ENCODE measurements at places on chromosomes 12 and 14. TPM values are rescaled to one million over a fixed set of nuclear protein-coding genes. Genes with fewer than 3 reads are reported as not detected.

The ADGRD1 gene
- 42.8 TPM for total RNA-seq

DNA sequence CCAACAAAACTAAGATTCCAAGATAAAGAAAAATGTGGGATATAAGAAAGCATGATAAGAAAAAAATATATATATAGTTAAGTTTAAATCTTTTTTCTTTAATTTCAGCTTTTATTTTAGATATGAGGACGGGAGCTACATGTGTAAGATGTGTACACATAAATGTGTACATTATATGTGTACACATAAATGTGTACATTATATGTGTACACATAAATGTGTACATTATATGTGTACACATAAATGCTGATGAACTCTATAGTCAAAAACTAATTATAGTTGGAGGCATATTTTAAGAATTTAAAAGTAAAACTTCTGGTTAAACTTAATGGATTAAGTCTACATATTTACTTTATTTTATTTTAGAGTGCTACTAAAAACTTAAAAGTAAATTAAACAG is 123.6 kb downstream of the BTG1 start:
- DNase-seq, result no peak
- no peak overlapping the region for H3K4me3 ChIP-seq
- no peaks in the 10 kb centered on the region for H3K36me3 ChIP-seq
- no peak overlapping the region for H3K27ac ChIP-seq

The KRT5 gene
- 0.39 TPM for total RNA-seq

DNA sequence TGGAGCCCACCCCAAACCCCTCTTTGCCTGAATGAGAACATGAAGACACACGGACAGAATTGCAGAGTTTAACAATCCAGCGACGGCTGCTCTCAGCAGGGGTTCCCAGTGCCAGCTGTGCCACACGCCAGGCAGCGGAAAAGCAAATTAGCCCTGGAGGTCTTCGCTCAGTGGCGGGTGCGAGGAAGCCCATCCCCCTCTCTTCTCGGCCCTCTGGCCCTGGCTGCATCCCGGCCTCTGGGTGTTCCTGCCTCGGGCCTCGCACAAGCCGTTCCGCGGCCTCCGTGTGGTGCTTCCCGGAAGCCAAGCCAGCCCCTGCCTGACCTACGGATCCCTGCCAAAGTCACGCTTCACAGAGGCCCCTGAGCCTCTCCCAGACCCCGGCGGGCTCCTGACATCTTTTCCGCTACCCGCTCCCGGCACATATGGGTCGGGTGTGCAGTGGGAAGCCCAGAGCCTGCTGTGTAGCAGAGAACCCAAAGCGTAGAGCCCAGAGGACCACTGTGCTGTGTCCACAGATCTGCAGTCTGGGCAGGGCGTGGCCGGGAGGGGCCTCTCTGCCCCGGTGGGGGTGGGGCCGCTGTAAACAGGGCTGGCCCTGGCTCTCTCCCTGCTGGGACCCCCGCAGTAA is 70.7 kb upstream of the GALNT9 start:
- H3K27ac ChIP-seq, result no peak overlapping the region
- H3K27me3 ChIP-seq, result no peaks in the 10 kb centered on the region
- no peak for DNase-seq
- no peak overlapping the region for H3K4me3 ChIP-seq

DNA sequence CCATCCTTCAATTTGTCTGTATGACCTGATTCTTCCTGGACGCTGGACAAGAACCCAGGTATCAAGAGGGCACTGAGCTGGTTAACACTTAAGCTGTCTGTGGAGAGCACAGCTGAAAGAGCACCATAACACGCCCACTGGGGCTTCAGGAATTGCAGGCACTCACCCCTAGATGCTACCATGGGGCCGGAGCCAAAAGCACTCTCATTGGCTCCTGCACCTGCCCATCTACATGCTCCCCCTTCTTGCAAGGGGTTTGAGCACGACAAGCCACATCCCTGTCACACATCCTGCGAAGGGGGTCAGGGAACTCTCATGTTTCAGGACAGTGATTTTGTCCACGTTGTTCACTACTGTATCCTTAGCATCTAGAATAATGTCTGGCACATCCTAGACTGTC is 35.1 kb upstream of the TBC1D15 start:
- no peaks in the 10 kb centered on the region for H3K4me1 ChIP-seq
- no peaks in the 10 kb centered on the region for H3K36me3 ChIP-seq
- no peak overlapping the region for H3K27ac ChIP-seq
- H3K4me3 ChIP-seq, result no peak overlapping the region

DNA sequence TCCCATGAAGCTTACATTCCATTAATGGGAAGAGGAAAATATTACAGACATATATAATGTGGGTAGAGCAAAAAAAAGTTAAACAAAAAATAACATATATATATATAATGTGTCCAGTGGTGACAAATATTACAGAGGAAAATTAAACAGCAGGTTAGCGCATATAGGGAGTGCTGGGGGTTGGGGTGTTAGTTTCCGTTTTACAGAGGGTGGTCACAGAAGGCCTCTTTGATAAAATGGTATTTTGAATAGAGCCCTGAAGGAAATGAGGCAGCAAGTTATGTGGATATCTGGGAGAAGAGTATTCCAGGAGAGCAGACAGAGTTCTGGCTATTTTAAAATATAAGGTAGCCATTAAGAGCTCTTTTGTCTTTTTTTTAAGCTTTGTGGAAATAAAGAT is 73.2 kb downstream of the DCAF5 start:
- H3K27ac ChIP-seq, result no peak overlapping the region
- DNase-seq, result no peak
- no peaks in the 10 kb centered on the region for H3K27me3 ChIP-seq
- no peaks in the 10 kb centered on the region for H3K36me3 ChIP-seq
- no peaks in the 10 kb centered on the region for H3K4me1 ChIP-seq
- no peak overlapping the region for H3K4me3 ChIP-seq

The FOXA1 gene
- total RNA-seq, result 2.2 TPM

GRCh38 chr12:107478881-107479280 is 206.7 kb upstream of the PWP1 start:
- DNase-seq, result no peak
- no peaks in the 10 kb centered on the region for H3K4me1 ChIP-seq
- no peak overlapping the region for H3K4me3 ChIP-seq
- H3K27me3 ChIP-seq, result no peaks in the 10 kb centered on the region

The MIP gene
- total RNA-seq, result 0.63 TPM

DNA sequence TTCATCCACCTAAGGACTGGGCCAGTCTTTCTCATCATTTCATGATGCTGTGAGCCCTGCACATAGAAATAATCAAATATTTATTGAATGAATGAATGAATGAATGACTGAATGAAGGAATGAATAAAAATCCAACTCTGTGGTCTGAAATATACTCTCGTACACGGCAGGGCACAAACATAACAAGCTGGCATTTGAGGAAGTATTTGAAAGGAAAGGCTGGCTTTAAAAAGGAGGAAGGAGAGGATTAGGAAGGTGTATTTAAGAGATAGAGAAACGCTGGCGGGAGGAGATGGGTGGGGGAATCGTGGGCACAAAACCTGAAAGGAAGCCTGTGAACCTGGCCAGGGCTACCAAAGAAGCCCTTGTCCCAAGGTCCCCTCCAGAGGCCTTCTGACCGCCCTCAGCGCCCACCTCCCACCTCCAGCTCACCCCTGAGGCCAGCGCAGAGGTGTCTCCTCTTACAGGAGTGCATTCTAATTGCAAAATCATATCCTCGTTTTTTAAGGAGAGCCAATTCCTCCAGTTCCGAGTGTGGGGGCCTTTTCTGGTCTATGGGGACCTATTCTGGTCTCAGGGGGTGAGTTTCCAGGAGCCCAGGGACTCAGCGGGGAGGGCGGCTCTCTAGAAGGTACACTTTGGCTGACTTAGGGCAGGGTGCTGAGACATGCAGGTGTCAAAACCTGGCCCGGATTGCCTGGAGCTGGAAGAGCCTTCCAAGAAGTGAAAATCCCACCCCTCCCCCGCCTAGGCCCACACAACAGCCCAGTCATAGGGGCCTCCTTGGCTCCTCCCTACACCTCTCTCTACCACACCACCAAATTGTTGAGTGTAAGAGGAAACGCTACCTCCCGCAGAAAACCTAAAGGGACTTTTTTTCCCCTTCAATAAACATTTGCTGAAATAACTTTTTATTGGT is 8.7 kb upstream of the JDP2 start:
- DNase-seq, result peak; percentile 51
- no peak overlapping the region for H3K27ac ChIP-seq
- H3K36me3 ChIP-seq, result no peaks in the 10 kb centered on the region
- no peaks in the 10 kb centered on the region for H3K27me3 ChIP-seq

GRCh38 chr12:114245555-114245954 is 160.4 kb downstream of the TBX5 start:
- no peaks in the 10 kb centered on the region for H3K27me3 ChIP-seq
- no peak overlapping the region for H3K27ac ChIP-seq

The GPRC5D gene
- total RNA-seq, result 0.68 TPM

The COX8C gene
- total RNA-seq, result 19.9 TPM

- no peaks in the 10 kb centered on the region for H3K4me1 ChIP-seq
- no peak for DNase-seq
- no peaks in the 10 kb centered on the region for H3K36me3 ChIP-seq
- no peak overlapping the region for H3K27ac ChIP-seq
Measured at GRCh38 chr14:25102788-25103187, 52.8 kb upstream of the STXBP6 start.

GRCh38 chr14:32129124-32129523 is 52.0 kb downstream of the ARHGAP5 start:
- H3K4me3 ChIP-seq, result no peak overlapping the region
- no peaks in the 10 kb centered on the region for H3K36me3 ChIP-seq
- H3K4me1 ChIP-seq, result no peaks in the 10 kb centered on the region
- no peak for DNase-seq
- no peaks in the 10 kb centered on the region for H3K27me3 ChIP-seq
- no peak overlapping the region for H3K27ac ChIP-seq

DNA sequence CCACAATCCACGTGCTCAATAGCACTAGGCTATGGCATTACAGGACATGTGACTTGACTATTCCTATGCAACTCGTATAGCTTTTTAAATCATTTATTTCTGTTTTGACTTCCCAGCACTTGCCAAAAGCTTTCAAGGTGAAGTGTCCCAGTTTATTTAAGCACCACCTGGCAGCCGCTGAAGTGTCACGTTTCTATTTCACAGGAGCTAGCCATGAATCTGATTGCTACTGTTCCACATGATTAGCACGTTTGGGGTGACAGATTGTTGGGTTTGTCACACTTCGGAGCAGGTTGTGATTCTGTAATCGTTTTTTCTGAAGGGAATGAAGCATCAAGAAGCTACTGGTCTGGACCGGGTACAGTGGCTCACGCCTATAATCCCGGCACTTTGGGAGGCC is 39.9 kb upstream of the BICDL1 start:
- no peak overlapping the region for H3K27ac ChIP-seq
- H3K4me1 ChIP-seq, result no peaks in the 10 kb centered on the region
- no peaks in the 10 kb centered on the region for H3K27me3 ChIP-seq
- DNase-seq, result no peak
- H3K4me3 ChIP-seq, result no peak overlapping the region
- no peaks in the 10 kb centered on the region for H3K36me3 ChIP-seq

DNA sequence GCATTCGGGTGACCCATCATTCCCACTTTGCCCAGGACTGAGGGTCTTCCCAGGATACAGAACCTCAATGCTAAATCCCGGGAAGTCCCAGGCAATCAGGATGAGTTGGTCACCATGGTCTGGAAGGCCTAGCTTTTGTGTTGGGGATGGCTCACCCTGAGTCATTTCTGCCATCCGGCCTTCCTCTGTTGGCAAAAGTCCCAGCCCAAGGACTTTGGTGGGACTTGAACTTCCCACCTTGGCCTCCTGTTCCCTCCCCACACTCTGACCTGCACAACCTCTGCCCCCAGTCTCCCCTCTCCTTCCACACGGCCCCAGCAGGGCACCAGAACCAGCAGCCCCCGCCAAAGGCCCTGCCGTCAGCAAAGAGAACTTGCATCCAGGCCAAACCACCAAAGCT is 24.6 kb upstream of the NCOR2 start:
- H3K27me3 ChIP-seq, result no peaks in the 10 kb centered on the region
- no peak overlapping the region for H3K4me3 ChIP-seq
- DNase-seq, result no peak

- no peaks in the 10 kb centered on the region for H3K36me3 ChIP-seq
- no peak overlapping the region for H3K4me3 ChIP-seq
Measured at GRCh38 chr14:77478029-77478428, 20.1 kb downstream of the AHSA1 start.

The SVOP gene
- 0.31 TPM for total RNA-seq

GRCh38 chr14:27267876-27268275 is 670.0 kb upstream of the NOVA1 start:
- no peaks in the 10 kb centered on the region for H3K27me3 ChIP-seq
- DNase-seq, result no peak
- no peaks in the 10 kb centered on the region for H3K36me3 ChIP-seq
- H3K4me3 ChIP-seq, result no peak overlapping the region

GRCh38 chr12:50055831-50056638 is 1.4 kb upstream of the ASIC1 start:
- peak; percentile 58 for DNase-seq
- H3K4me3 ChIP-seq, result no peak overlapping the region
- H3K27ac ChIP-seq, result no peak overlapping the region
- H3K27me3 ChIP-seq, result no peaks in the 10 kb centered on the region
- no peaks in the 10 kb centered on the region for H3K36me3 ChIP-seq
- H3K4me1 ChIP-seq, result peaks cover 17% of the 10 kb centered on the region

GRCh38 chr12:112665958-112666357 is 125.6 kb upstream of the RPH3A start:
- H3K4me3 ChIP-seq, result no peak overlapping the region
- H3K4me1 ChIP-seq, result no peaks in the 10 kb centered on the region
- H3K27me3 ChIP-seq, result no peaks in the 10 kb centered on the region
- no peak for DNase-seq
- no peaks in the 10 kb centered on the region for H3K36me3 ChIP-seq
- no peak overlapping the region for H3K27ac ChIP-seq

The CARMIL3 gene
- 7.7 TPM for total RNA-seq

DNA sequence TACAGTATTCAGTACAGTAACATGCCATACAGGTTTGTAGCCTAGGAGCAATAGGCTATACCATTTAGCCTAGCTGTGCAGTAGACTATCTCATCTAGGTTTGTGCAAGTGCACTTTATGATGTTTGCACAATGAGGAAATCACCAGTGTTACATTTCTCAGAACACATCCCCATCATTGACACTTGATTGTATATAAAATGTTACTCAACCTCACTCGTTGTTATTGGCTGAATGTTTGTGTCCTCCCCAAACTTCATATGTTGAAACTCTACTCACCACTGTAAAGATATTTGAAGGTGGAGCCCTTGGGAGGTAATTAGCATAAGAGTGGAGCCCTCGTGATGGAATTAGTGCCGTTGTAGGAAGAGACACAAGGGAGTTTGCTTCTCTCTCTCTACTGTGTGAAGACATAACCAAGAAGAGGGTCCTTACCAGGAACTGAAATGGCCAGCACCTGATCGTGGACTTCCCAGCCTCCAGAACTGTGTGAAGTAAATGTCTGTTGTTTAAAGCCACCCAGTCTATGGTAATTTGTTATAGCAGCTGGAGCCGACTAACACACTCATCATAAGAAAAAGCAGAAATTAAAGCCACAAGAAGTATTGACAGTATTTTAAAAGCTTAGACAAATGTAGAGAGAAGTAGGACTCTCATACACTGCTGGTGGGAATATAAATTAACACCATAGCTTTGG is 3.2 kb upstream of the MED13L start:
- no peak for DNase-seq
- H3K4me1 ChIP-seq, result no peaks in the 10 kb centered on the region
- no peak overlapping the region for H3K4me3 ChIP-seq
- H3K27me3 ChIP-seq, result no peaks in the 10 kb centered on the region
- H3K27ac ChIP-seq, result no peak overlapping the region

GRCh38 chr12:21848192-21848591 is 73.7 kb upstream of the KCNJ8 start:
- no peaks in the 10 kb centered on the region for H3K36me3 ChIP-seq
- no peaks in the 10 kb centered on the region for H3K27me3 ChIP-seq
- no peak overlapping the region for H3K4me3 ChIP-seq
- DNase-seq, result no peak
